ENCODE measurements at places on chromosomes 3 and 15.
A peak's percentile ranks its signal among the peaks of the same experiment; 100 is the strongest.

- no peak for DNase-seq
These were observed 1.8 kb downstream of the STAG1 start for GRCh38 chr3:136750209-136750896.

DNA sequence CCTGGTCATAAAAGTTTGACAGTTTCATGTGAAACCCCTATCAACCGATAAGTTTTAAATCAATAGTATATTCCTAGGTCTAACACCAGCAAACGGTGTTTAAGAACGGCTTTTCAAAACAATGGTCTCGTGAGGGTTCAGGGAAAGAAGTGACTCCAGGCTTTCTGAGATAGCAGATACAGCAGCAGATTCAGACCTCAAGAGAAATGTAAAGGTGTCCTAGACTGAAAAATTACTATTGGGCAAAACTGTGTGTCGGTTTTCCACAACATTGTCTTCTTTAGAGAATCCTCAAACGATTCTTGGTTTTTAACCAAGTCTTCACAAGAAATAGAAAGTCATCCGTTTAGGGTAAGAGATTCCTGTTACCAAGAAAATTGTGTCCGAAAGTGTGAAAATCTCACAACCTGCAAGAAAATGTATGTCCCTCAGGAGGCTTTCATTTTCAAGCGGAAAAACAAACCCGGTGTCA, 1.2 kb downstream of the SETD2 start:
- peak; percentile 9 for DNase-seq

DNA sequence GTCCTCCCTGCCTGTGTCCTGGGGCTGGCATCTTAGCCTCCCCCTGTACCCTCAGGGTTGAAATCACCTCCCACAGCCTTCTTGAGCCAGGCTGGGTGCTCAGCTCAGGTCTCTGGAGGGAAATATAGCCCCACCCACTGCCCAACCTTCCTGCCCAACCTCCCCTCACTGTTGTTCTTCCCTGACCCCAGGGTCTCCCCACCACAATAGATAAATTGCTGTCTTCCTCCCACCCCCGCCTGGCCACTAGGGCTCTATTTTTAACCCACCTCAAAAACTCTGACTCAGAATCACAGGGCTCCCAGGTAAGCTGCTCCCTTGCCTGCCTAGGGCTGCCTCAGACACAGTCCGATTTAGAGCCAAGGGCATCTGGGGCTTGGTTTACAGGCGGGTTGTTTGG, 15.0 kb downstream of the HCN4 start:
- DNase-seq, result no peak

GRCh38 chr15:91200101-91200754, 100.2 kb downstream of the SV2B start:
- DNase-seq, result no peak

DNA sequence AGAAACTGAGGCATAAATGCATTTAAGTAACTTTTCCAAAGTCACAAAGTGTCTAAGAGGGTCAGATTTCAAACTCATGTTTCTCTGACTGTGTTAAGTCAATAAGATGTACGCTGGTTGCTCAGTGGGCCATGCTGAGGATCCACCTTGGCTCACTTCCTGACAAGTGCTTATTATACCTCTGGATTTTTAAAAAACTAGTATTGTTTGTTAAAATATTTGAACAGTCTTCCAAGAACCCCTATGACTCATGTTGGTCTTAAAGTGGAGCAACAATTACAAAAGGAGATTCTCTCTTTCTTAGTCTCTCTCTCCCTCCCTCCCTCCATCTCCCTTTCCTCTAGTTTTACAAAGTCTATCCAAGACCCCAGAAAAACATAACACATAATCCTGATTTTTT, 1050.2 kb downstream of the AGBL1 start:
- DNase-seq, result no peak

- DNase-seq, result no peak
These were observed 72.0 kb upstream of the IQSEC1 start for GRCh38 chr3:13145131-13145825.

GRCh38 chr3:157695586-157695985, 192.4 kb upstream of the VEPH1 start:
- DNase-seq, result no peak

- DNase-seq, result no peak
These were observed 115.8 kb downstream of the ADAMTS9 start for GRCh38 chr3:64571982-64572381.

DNA sequence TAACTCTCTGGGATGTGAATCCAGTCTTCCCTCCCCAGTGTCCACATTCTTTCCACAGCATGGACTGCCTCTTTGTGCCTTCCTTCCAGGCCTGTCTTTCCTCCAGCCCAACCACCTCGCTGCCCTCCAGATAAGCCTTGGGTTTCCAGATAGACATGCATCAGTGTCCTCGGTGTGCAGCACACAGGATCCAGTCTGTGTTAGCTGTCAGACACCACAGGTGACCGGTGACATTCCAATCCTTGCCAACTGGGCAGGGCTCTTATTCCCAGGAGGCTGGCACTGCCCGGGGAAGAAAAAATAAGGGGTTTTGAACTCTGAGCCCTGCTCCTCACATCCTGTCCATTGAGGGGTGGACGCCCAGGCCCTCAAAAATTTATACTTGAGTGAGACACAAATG, 6.0 kb upstream of the SLC6A1 start:
- DNase-seq, result no peak

DNA sequence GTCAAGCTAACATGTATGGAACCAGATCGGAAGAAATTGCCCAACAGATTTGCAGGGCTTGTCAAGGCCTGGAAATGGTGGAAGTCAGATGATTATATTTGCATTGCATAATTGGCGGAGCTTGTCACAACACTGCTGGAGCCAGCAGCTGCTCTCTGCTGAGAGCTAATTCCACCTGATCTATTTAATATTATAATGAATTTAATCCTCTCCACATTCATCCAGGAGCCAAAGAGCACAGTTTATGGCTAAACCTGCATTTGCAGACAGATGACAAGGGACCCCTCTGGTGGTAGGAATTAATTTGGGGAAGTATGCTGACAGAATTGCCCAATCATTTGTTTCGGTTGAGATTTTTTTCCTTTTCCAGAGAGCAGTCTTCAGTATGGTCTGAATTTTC, 730.2 kb downstream of the TUSC7 start:
- peak; percentile 30 for DNase-seq

GRCh38 chr3:188421151-188421821, 267.3 kb downstream of the LPP start:
- no peak for DNase-seq

GRCh38 chr15:74767167-74768098, 14.4 kb upstream of the CSK start:
- DNase-seq, result peak; percentile 40

DNA sequence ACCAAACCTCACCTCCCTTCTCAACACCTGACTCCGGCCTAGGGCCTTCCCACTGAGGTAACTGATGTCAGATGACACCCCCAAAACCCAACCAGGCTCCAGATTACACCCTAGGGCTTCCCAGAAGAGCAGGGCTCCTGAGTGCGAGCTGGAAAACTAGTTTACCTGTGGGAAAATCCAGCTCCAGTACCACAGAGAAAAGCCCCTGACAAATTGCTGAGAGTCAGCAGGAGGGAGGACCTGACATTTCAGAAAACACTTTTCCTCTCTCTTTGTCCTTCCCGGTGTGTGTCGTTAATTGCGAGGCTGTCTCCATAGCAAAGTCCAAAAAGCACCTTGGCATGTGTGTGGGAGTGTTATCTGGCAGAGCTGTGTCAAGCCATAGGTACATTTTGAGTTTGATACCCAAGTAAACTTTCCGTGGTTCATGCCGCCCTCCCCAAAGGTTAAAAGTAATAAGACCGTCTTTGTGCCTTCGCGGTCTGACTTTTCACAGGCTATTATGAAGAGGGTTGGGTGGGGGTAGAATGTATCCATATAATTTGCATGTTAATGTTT, 79.8 kb upstream of the FNDC3B start:
- no peak for DNase-seq

- no peak for DNase-seq
These were observed 19.9 kb upstream of the NFKBIZ start for GRCh38 chr3:101829437-101829830.

DNA sequence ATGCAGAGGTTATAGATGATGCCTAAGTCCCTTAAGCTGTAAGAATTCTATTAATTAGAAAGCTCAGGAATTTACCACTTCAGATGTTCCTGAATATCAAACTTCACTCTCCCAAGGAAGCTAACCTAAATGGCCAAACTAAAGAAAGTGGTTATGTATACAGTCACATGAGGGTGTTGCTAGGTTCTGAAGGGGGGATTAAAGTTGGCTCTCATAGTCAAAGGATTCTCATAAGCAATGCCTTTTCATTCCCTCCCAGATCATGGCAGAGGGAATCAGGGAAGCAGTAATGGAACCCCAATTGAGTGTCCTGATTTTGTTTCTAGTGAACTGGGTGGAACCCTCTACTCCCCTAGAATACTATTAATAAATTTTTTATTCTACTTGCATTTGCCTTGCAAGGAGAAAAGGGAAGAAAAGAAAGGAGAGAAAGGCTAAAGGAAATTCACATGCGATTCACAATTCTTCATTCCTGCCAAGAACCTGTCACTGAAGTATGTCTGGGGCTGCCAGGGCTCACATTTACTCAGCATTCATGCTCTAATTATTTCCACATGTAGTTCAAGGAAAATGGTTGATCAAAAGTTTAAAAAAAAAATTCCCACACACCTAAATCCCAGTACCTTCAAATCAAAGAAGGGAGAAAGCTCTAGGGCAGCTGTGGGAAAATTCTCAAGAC, 25.1 kb downstream of the FSTL1 start:
- DNase-seq, result no peak

DNA sequence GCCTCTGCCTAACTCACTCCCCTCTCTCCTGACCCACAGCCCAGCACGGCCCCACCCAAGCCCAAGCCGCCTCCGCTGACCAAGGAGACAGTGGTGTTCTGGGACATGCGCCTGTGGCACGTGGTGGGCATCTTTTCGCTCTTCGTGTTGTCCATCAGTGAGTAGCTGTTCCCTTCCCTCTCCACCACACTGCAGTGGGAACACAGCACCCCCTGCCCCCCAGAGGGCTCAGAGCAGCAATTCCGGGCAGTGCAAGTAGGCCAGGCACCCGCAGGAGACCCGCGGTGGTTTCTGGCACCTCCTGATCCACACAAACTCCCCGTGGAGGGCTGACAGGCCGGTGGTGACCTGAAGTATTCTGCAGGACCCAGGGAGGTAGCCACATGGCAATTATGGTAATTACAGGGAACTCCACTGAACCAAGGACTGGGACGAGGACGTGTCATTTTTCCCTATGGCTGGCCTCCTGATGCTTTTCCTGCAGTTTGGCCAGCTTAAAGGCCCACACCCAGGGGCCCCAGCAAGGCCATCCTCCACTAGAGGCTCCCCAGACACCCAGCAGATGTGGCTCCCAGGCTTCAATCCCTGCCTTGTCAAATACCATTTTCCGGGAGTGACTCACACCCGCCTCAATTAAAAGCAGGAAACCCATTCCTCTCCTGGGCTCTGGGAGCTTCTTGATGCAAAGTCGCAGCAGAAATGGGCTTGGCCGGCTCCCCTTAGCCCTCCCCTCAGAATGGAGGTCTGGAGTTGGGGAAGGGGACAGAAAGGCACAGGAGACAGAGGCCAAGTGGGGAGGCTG, 4.8 kb downstream of the TMIE start:
- peak; percentile 60 for DNase-seq

- no peak for DNase-seq
These were observed 22.2 kb upstream of the GMPPB start for GRCh38 chr3:49745986-49746385.

DNA sequence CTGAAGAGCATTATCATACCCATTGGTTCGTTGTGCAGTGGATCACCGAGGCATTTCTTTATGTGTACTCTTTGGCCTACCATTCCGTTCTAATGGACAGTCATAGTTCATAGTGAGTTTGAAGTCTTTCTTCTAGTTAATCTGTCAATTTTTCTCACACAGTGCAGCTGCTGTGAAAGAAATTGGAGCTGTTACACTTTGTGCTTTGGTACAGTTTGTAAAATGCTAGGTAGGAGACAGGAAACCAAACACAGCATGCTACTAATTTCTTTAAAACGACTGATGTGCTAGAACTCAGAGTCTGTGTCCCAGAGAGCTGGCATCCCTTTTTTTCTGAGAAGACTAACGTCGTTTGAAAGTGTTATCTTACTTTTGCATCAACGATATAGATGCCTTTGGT, 218.9 kb downstream of the CNTN4 start:
- DNase-seq, result no peak

DNA sequence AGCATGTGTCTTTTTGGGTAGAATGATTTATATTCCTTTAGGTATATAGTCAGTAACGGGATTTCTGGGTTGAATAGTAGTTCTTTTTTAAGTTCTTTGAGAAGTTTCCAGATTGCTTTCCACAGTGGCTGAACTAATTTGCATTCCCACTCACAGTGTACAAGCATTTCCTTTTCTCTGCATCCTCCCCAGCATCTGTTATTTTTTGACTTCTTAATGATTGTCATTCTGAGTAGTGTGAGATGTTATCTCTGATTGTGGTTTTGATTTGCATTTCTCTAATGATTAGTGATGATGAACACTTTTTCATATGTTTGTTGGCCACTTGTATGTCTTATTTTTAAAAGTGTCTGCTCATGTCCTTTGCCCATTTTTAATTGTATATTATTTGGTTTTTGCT, 337.6 kb downstream of the EFHB start:
- DNase-seq, result no peak

DNA sequence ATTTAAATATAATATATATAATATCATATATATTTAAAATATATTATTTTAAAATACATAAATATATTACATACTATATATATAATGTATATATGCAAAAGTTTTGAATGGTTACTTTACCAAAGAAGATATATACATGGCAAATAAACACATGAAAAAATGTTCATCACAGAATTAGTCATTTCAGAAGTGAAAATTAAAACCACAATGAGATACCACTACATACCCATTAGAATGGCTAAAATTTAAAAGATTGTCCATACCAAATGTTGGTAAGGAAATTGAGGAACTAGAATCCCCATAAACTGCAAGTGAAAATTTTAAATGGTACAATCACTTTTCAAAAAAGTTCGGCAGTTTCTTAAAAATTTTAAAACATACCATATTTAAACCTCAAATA, 23.6 kb upstream of the COL8A1 start:
- no peak for DNase-seq

DNA sequence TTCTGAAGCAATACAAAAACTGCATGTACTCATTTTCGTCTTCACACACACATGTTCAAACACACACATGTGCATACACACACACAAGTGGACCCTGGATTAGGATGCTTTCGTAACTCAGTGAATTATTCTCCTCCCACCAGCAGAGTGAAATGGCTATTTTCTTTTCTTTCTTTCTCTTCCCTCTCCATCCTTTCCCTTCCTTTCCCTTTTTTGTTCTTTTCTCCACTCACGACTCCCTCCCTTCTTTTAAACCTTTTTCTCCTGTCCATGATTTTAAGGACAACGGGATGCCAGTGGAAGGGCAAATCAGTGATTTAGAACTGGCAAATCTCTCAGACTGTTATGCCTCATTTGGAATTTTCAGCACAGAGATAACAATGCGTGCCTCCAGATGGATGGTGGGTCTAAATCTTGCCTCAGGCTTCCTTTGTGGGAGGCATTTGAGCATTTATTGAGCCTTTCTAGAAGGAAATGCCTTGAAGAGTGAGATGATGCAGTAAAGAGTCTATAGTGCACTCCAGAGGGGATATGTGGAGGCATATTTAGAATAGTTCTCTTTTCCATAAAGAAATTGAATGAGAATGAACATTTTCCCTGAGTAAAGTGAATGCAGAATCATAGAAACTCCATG, 130.4 kb upstream of the SLC7A14 start:
- no peak for DNase-seq

- no peak for DNase-seq
These were observed 116.4 kb downstream of the GREM1 start for GRCh38 chr15:32834156-32834555.
